ENCODE measurements at places on chromosomes 3 and 15. TPM values are rescaled to one million over a fixed set of nuclear protein-coding genes. Genes with fewer than 3 reads are reported as not detected.

Gene TRPM7
- total RNA-seq, result 61.7 TPM

DNA sequence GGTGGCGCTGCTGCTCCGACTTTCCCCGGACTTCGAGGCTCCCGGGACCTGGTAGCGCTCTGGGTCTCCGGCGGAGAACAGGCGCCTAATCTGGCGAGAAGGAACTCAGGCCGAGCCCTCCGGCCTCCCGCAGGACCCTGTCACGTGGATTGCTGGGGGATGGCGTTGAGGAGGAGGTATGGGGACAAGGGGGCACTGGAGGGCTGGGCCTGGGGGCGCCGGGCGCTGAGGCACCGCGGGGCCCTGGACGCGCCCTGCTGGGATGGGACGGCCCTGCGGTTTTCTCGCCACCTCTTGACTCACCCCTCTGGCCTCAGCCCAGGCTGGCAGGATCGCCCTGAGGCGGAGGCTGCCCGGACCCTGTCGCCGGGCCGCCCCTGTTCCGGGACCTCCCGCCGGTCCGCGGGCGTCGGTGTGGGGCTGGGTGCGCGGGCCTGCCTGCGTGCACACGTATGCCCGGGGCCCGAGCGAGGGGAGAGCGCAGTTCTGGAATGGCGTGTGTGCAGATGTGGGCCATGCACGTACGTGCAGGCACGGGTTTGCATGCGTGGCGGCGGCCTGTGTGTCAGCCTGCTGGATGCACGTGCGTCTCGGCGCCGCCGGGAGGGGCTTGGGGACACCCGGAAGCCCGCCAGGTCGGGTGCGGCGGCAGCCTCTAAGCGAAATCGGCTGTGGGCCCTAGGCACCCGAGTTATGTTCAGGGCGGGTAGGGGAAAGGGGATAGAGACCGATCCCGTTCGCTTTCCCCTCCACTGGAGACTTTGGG lies 752 bp downstream of the C15orf39 start:
- DNase-seq, result peak; percentile 42

Gene CGNL1
- total RNA-seq, result 11.8 TPM

Gene LRRIQ4
- total RNA-seq, result not detected

GRCh38 chr3:31976302-31976701 lies 4.8 kb downstream of the OSBPL10 start:
- no peak for DNase-seq

Gene ACTC1
- 47.7 TPM for total RNA-seq

Gene FOXB1
- not detected for total RNA-seq

- DNase-seq, result no peak
These were observed 139.3 kb upstream of the PRR20G start for GRCh38 chr3:127427156-127427555.

- DNase-seq, result no peak
These were observed 6.6 kb downstream of the MOBP start for GRCh38 chr3:39474126-39474515.

GRCh38 chr3:129415378-129415777 lies 13.1 kb downstream of the EFCAB12 start:
- no peak for DNase-seq

DNA sequence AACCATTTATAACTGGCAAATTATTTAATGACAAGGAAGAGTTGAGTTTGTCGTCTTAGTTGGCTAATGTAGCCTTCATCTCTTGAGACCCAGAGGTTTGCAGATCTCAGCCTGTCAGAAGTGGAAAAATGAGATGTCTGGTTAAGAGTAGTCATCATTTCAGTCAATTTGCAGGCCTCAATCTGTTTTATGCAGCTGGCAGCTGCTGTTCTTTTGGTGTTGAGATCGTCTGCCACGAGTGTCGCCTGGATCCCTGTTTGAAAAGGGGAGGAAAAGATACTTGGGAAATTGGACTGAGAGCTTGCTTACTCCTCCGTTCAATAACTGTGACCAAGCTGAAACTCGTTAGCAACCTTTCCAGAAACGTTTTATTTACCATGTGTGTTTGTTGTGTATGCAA lies 2.3 kb downstream of the PHLDB2 start:
- DNase-seq, result no peak

- DNase-seq, result no peak
These were observed 87.6 kb downstream of the NR2F2 start for GRCh38 chr15:96418146-96418545.

DNA sequence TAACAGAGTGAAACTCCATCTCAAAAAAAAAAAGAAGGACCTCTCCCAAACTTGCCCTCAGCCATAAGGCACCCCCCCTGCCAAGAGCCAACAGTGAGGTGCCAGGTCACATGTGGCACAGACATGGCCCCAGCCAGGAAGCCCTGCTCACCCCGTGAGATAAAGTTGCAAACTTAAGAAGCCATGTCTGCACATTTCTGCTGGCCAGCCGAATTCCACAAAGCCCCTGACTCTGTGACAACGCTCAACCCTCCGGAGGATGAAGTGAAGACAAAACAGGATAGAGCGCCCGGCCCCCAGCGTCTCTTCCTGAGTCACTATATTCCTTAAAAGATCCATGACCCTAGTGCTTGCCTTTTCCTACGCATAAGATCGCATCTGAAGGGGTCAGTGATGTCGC lies 188.1 kb downstream of the XXYLT1 start:
- DNase-seq, result no peak

Gene SLC12A1
- 0.85 TPM for total RNA-seq

DNA sequence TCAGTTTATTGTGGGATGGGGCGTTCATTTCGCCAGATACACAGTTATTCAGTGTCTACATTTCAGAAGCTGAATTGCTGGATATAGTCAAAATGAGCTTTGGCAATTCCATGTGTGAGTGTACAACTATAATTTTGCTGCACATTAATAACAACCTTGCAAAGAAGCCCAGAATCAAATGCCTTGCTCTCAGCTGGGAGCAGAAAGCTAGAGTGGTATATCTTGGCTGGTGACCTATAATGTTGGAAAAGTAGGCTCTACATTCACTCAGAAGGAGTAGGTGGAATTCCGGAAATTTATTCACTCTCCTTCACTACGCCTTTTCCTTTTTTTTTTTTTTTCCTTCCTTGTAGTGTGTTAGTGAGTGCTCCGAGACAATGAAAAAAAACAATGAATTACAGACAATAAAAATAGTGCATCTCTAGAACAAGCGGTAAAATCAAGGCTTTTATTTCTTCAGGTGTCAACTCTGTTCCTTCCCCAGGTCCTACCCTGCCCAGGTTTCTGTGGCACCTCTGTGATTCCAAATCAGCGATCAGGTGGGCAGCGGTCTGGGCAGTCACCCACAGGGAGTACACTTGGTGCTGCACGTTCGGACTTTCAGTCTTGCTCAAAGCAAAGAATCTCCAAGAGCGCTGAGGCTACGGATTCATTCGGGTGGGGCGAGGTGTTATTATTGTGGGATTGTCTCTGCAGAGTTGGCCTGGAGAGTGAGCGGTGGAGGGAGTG lies 910 bp upstream of the ARPP21 start:
- no peak for DNase-seq

- DNase-seq, result no peak
These were observed 13.0 kb upstream of the SNRPA1 start for GRCh38 chr15:101307897-101308603.

DNA sequence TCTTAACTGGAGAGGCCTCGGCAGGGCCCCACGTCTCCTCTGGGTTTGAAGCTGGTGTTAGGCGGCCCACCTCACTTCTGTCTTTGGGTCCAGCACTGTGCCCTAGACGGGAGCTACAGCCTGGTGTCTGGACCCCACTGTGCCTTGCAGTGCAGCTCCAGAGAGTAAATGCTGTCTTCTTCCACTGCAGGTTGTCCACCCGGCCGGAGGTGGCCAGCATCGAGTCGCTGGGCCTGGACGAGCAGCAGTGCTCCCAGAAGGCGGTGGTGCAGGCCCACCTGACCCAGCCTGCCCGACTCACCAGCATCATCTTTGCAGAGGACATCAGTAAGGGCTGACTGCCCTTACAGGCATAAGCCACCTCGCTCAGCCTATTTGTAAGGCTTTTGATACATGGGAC lies 53.1 kb upstream of the TAMM41 start:
- DNase-seq, result no peak

DNA sequence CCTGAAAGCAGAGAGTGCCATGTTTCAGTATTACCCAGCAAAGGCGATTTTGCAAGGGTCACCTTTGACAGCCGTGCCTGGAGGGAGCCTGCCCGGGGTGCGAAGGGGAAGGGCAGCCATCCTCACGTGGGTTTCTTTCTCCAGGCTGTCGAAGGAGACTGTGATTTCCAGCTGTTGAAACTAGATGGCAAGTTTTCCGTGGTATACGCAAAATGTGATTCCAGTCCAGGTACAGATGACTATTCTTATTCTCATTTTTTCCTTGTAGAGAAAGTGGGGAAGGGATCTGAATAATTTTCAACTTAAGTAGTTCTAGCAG lies 3.4 kb downstream of the AHSG start:
- DNase-seq, result no peak

Gene HTD2
- total RNA-seq, result not detected

GRCh38 chr3:94234177-94234788 lies 171.4 kb downstream of the NSUN3 start:
- no peak for DNase-seq

Gene SEMA3G
- 18.1 TPM for total RNA-seq

DNA sequence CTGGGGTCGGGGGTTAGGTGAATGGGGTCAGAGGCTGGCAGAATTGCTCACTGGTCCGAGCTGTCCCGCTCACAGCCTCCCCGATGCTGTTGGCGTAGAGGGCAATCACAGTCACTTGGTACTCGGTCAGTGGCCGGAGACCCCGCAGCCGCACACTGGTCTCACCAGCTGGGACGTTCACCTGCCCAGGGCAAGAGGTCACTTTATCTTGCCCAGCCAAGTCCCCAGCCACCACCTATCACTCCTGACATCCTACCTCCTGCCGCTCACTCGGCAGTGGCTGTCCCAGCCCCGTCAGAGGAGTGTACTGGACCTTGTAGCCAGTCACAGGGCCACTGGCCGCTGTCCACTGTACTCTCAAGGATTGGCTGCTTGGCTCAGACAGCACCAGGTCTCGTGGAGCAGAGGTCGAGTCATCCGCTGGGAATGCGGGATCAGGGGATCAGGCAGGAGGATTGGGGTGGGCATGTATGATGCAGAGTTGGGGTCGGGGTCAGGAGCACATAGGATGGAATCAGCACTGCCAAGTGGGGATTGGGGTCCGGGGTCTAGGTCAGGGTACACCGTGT lies 2.5 kb downstream of the COL7A1 start:
- DNase-seq, result no peak

Gene SOX14
- not detected for total RNA-seq

- DNase-seq, result no peak
These were observed 87.9 kb downstream of the CDIN1 start for GRCh38 chr15:36667296-36667695.

GRCh38 chr3:72460205-72461174 lies 387.8 kb downstream of the SHQ1 start:
- no peak for DNase-seq

DNA sequence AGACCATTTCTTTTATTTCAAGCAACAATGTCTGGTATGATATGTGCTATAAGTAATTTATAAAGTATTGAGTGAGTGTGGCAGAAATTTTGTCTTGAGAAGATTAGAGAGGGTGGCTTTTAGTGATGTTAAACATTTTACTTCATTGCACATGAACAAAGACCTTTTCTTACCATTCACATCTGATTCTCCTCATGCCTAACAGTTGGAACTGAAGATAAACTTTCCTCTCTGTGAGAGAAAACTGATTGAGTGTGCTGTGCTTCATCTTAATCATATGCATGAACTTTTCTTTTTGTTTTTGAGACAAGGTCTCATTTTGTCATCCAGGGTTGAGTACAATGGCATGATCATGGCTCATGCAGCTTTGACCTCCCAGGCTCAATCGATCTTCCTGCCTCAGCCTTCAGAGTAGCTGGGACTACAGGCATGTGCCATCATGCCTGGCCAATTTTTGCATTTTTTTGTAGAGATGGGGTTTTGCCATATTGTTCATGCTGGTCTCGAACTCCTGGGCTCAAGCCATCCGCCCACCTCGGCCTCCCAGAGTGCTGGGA lies 377.7 kb upstream of the GOLIM4 start:
- no peak for DNase-seq

DNA sequence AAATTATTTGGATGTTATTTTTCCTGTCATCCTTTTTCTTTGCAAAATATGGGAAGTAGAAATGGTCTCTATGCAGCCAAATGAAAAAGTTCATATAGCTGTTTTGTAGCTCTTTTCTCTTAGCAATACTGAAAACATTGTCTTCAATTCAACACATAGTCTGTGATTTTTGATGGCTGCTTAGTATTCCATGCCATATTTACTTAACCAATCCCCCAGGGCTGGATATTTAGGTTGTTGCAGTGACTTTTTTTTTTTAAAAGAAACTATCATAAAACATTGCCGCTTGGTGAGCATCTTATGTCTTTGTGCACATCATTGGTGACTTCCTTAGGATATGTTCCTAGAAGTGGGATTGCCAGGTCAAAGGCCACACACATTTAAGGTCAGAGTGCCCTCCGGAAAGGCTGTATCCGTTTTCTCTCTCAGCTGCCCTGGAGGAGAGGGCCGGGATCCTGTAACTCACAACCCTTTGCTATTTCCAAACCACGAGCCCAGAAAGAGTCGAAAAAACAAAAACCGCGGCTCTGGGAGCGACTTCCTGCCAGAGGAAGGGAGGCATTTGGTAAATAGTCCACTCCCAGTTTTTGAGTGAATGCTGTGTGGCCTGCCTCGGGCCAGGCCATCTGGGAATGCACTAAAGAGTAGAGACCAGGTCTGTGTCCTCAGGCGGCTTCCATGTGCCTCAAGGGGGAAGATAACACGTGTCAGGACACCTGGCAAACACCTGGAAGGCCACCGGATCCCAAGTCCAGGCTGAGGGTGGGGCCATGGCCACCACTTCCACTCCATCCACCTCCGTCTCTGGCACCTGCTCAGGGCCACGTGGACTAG lies 41.9 kb downstream of the SMAD6 start:
- DNase-seq, result no peak

Gene ACKR2
- 10.0 TPM for total RNA-seq

DNA sequence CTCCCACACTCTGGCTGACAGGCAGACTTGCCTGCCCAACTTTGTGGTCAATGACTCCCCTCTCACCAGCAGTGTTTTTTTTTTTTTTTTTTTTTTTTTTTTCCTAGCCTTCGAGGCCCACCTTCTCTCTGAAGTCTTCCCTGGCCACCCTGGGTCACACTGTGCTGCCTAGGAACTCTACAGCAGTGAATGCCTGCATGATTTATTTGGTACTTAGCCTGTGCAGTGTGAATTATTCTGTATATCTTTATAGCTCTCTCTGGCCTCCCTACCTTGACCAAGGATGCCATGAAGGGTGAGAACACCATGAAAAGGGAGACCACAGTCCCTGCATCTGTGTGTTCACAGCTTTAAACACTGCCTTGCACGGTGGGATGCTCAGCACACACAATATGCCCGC lies 141.6 kb downstream of the CLSTN2 start:
- DNase-seq, result no peak

DNA sequence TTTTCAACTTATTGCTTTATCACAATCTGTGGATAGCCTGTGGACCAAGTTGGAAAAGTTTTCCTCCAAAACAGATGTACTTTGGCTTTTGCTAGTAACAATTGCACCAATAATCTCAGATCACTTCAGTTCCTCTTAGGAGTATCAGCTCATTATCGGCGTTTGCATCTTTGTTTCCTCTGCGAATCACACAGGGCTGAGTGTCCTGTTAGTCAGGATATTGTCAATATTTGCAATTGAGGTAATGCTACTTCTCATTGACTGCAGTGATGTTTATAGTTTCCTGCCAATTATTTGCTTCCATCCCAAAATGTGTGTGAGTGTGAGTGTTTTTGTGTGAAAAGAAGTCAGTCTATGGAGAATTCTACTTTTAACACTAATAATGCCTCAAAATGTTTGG lies 545.0 kb downstream of the SI start:
- DNase-seq, result no peak

GRCh38 chr3:57011022-57011421 lies 49.4 kb upstream of the SPATA12 start:
- DNase-seq, result no peak
